Activated naive CD4-positive, alpha-beta T cell treated with anti-CD3 and anti-CD28 coated beads, Interleukin-2, amount 50 U/mL, for 72 hours (primary cell): ENCODE measurements at places on chromosomes 5 and 9. TPM values are rescaled to one million over a fixed set of nuclear protein-coding genes. Genes with fewer than 3 reads are reported as not detected.

The LCP2 gene
- total RNA-seq: 194 TPM

The PAEP gene
- not detected for total RNA-seq

The PCDHB14 gene
- not detected for total RNA-seq

The GBA2 gene
- 23.4 TPM for total RNA-seq

The TEK gene
- not detected for total RNA-seq

The ORM2 gene
- total RNA-seq: not detected

The JAKMIP2 gene
- total RNA-seq: 0.60 TPM

The TXNDC8 gene
- not detected for total RNA-seq

The CENPK gene
- 78.3 TPM for total RNA-seq

The TRIM36 gene
- 0.91 TPM for total RNA-seq

The FOXD4L4 gene
- 0.25 TPM for total RNA-seq

The TEX48 gene
- total RNA-seq: not detected

The PPP2R2B gene
- 1.8 TPM for total RNA-seq

The AMBP gene
- not detected for total RNA-seq

The SELENOP gene
- not detected for total RNA-seq

The NME5 gene
- total RNA-seq: not detected

The PRRT1B gene
- total RNA-seq: not detected

The SMIM3 gene
- 27.1 TPM for total RNA-seq

The CYLC2 gene
- total RNA-seq: not detected

The ADCY2 gene
- total RNA-seq: not detected

The CCNO gene
- not detected for total RNA-seq
